Sigmoid colon (tissue), 7 donors: ENCODE measurements at places on chromosomes 1 and 21. TPM values are rescaled to one million over a fixed set of nuclear protein-coding genes. Genes with fewer than 3 reads are reported as not detected.
A peak's percentile ranks its signal among the peaks of the same experiment; 100 is the strongest.

Gene ANKRD34A
- total RNA-seq: 0.71 TPM

Gene DUSP23
- 57.4 TPM for total RNA-seq

GRCh38 chr1:29551123-29551936, 315.0 kb downstream of the PTPRU start:
- DNase-seq: peak; percentile 50

Gene DNASE2B
- 0.99 TPM for total RNA-seq

Gene LAMB3
- not detected for total RNA-seq

GRCh38 chr21:26888931-26889330, 43.7 kb upstream of the ADAMTS1 start:
- no peak for DNase-seq

DNA sequence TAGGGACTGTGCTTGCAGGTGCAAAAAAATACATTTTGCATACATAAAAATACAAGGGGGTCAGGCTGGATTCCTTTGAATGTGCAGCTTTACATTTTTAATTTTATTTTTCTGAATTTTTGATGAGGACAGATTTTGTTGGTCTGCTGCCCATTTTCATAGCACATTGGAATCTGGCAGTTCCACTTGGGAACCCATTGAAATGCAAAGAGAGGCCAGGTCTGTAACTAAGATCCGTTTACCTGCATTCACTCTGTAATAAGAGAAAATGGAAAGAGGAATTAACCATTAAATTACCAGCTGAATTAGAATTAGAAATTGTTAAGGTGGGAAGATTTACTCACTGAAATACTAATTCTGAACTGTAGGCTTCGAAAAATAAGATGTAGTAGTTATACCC, 221.6 kb downstream of the DAB1 start:
- no peak for DNase-seq

Gene FNDC10
- 1.1 TPM for total RNA-seq
